ENCODE measurements at places on chromosomes 13 and 19. TPM values are rescaled to one million over a fixed set of nuclear protein-coding genes. Genes with fewer than 3 reads are reported as not detected.
A peak's percentile ranks its signal among the peaks of the same experiment; 100 is the strongest.

Gene CXCL17
- not detected for total RNA-seq

- DNase-seq = no peak
Measured at GRCh38 chr13:112727581-112727980, 37.7 kb downstream of the ATP11A start.

- DNase-seq = no peak
Measured at GRCh38 chr19:5143471-5144411, 174.8 kb downstream of the KDM4B start.

DNA sequence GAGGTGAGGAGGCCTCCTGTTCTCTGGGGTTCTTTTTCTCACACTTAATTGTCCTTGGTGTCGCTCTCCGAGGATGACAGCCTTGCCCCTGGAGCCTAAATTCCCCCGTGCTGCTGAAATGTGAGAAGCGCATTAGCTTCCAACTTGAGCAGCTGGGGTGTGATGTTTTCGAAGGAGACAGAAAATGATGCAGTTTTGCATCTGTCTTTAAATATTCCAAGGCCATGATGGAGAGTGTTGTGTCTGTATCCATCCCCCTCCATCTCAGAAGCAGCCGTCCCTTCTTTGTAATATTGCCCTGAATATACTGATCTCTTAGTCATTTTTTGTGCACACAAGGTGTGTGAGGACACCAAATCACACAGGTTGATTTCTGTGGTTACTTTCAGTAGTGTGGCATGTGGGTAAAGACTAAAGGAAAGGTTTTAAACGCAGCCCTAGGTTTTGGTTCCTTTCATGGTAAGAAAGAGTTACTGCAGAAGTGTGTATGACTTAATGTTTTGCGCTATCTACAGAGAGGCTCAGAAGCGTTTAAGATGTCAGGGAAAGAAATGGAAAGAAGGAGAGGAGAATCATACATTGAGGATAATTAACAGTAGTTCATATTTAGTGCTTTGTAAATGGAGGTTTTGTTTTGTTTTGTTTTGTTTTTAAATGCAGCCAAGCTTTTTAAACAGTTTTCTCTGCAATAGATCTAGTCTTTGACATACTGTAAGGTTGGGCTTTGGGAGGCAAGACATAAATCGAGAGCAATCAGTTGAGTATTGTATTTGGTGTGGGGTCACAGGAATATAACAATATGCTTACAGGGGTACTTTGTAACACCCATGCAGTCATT, 1.6 kb downstream of the NBEA start:
- no peak for DNase-seq

GRCh38 chr13:60009300-60010253, 154.2 kb downstream of the DIAPH3 start:
- no peak for DNase-seq

DNA sequence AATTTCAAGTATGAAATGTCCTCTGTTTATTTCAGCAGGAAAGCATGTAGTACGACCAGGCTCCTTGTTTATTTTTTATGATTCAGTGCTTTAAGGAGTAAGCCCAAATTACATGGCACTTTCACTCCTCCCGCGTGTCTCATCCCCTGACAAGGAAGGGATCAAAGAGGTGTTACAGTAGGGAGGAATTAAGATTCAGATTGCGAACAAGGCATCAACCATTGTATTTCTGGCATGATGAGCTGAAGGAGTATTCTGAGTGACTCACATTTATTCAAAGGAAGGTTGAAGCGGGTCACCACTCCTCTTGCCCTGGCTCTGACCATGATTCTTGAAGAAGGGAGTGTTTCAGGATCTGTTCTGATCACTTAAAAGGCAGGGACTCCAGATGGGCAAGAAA, 46.1 kb upstream of the CNMD start:
- no peak for DNase-seq

GRCh38 chr19:10173527-10173926, 21.2 kb downstream of the DNMT1 start:
- no peak for DNase-seq

DNA sequence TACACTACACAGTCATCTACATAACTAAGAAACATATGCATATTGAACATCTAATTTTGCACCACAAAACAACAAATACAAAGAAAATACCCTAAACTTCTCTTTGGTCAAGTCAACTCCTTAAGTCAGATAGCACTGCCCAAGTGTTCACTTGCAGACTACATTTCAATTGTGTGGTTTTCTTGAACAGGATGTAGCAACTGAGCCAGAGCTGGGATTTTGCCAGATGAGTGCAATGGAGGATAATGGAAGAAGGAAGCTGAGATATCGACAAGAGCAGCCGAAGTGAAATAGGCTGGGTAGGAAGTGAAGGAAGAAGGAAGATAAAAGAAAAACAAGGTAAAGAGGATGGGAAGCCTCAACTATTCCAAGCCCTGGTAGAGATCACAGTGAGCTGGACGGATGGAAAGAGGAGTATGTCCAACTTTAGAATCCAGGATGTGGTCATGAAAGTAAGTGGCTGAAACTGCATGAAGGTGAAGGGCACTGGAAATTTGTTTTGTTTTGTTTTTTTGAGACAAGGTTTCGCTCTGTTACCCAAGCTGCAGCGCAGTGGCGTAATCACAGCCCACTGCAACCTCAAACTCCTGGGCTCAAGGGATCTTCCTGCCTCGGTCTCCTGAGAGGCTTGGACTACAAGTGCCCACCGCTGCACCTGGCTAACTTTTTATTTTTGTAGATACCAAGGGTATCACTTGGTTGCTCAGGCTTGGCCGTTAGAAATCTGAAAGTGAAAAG, 15.0 kb downstream of the NUFIP1 start:
- peak; percentile 84 for DNase-seq
